Heart right ventricle (tissue), 16 donors: ENCODE measurements at places on chromosomes 6 and 20. TPM values are rescaled to one million over a fixed set of nuclear protein-coding genes. Genes with fewer than 3 reads are reported as not detected.
A peak's percentile ranks its signal among the peaks of the same experiment; 100 is the strongest.

Gene PLCB4
- polyA plus RNA-seq = 3.6 TPM

DNA sequence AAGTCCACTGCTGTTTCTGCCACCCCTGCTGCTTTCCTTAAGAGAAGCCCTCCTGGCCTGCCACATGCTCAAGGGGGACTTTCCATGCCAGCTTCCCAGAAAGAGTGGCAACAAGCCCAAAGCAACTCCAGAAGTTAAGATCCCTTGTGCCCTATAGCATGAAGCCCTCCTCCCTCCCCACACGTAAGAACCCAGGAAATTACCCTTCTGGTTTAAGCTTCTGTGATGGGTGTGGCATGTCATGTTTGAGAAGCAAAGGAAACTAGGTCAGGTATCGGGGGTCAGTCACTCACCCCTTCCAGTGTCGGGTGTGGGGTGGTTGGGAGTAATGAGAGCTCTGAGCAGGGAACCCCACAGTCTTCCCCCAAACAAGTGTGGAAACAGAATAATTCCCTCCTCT lies 196.1 kb downstream of the LRFN2 start:
- no peak overlapping the region for H3K4me3 ChIP-seq
- peaks cover 44% of the 10 kb centered on the region for H3K27me3 ChIP-seq
- no peak overlapping the region for H3K27ac ChIP-seq
- DNase-seq = no peak

GRCh38 chr6:26400626-26401025 lies 1.4 kb upstream of the BTN3A1 start:
- no peak for DNase-seq
- H3K4me3 ChIP-seq = no peak overlapping the region
- H3K36me3 ChIP-seq = no peaks in the 10 kb centered on the region
- H3K27ac ChIP-seq = no peak overlapping the region

Gene DZANK1
- polyA plus RNA-seq = 1.3 TPM

- H3K4me3 ChIP-seq = no peak overlapping the region
- no peaks in the 10 kb centered on the region for H3K4me1 ChIP-seq
- peaks cover 100% of the 10 kb centered on the region for H3K36me3 ChIP-seq
- H3K27me3 ChIP-seq = no peaks in the 10 kb centered on the region
- no peak overlapping the region for H3K27ac ChIP-seq
Measured at GRCh38 chr6:169763308-169763707, 11.9 kb downstream of the ERMARD start.

DNA sequence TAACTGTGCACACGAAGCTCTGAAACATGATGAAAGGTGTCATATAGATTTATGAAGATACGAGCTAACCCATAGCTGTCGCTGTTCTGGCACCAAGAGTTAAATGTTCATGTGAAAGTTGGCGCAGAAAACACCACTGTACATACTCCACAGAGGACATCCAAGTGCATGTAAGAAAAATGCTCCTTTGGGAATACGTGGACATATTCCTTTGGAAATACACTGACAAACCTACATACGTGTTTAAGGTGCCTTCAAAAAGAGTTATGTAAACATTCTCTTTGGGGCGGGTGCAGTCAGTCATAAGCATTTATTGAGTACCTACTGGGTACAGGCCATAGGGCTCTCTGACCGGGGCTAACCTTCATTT lies 723 bp upstream of the ARID1B start:
- peaks cover 34% of the 10 kb centered on the region for H3K4me1 ChIP-seq
- no peaks in the 10 kb centered on the region for H3K36me3 ChIP-seq
- peak overlapping the region; percentile 73 for H3K4me3 ChIP-seq
- DNase-seq = no peak

- H3K27ac ChIP-seq = no peak overlapping the region
- H3K4me1 ChIP-seq = no peaks in the 10 kb centered on the region
- no peaks in the 10 kb centered on the region for H3K36me3 ChIP-seq
Measured at GRCh38 chr6:116471531-116471930, 10.4 kb downstream of the CALHM6 start.

Gene ADISSP
- 21.0 TPM for polyA plus RNA-seq

Gene KCTD20
- 8.9 TPM for polyA plus RNA-seq

DNA sequence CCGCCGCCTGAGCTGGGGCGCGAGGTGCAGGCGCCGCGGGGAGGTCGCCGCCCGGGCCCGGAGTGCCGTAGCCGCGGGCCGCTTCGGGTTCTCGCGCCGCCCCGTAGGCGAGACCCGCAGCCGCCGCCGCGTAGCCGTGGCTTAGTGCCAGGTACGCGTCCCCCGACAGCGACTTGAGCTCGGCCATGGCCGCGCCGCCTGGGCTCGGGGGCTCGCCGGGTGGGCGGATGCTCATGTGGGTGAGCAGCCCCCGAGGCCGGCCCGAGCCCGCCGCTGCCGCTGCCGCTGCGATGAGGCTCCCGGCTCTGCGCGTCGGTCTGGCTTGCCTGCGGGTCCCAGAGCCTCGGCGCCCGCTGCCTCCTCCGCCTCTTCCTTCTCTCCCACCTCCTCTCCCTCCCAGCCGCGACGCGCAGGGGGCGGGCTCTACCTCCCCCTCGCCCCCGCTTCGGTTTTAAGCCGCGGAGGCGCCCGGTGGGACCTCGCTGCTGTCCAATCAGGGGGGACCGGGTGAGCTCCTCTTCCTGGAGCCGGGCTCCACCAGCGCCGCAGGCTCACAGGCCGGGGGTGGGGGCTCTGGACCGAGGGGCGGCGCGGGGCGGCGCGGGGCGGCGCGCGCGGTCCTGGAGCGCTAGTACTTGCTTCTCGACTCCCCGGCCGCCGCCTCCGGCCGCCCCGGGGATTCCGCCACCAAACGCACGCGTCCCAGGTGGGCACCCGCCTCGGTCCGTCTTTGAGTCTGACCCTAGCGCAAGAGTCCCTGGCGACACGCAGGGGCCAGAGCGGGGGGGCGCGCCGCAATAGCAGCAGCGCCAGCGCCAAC lies at the start of gene BHLHE23:
BHLHE23 (minus strand) TSS at position 425 of the 820 bp plus-strand sequence; CDS start at position 235, 190 bp downstream.
- peaks cover 98% of the 10 kb centered on the region for H3K27me3 ChIP-seq
- peak; percentile 14 for DNase-seq
- H3K4me3 ChIP-seq = peak within 1 kb of the TSS; percentile 10
- no peak within 1 kb of the TSS for H3K27ac ChIP-seq
- H3K36me3 ChIP-seq = no peaks in the 10 kb centered on the region

DNA sequence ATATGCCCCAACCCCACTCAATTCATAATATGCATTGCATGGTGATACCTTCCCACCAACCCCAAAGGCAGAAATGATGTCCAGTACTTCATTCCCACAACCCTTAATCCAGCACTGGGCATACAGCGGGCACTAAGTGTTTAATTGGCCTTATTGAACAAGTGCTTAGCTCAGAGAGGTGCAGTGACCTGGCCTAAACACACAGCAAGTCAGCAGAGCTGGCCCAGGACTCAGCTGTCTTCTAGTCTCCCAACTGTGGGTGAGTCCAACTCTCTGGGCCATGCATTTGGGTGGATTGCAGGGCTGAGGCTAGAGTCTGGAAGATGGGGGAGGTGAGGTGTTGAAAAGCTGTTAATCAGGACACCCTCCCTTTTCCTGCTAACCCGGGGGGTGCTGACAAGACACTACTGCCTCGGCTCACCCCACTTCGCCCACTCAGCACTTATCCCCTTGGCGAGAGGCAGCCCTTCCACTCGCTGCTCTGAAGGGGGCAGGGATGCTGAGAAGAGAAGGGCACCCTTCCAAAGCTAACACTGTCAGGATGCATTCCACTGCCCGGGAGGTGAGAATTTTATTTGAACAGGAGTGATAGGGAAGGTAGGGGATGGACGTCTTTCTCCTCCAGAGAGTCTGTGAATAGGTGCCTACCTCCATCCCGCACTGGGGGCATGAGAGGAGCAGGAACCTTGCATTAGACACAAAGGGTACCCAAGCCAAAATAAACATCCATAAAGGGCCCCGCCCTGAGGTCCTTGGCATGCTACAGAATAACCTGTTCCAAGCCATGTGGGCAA lies 14.2 kb downstream of the KCNK5 start:
- DNase-seq = no peak
- no peak overlapping the region for H3K4me3 ChIP-seq
- H3K27ac ChIP-seq = no peak overlapping the region
- H3K36me3 ChIP-seq = no peaks in the 10 kb centered on the region
- H3K4me1 ChIP-seq = no peaks in the 10 kb centered on the region

Gene FAM83D
- 0.67 TPM for polyA plus RNA-seq

- no peaks in the 10 kb centered on the region for H3K36me3 ChIP-seq
- H3K4me1 ChIP-seq = no peaks in the 10 kb centered on the region
- no peak overlapping the region for H3K4me3 ChIP-seq
- DNase-seq = no peak
Measured at GRCh38 chr6:108145639-108146038, 20.2 kb upstream of the NR2E1 start.

Gene RAB23
- polyA plus RNA-seq = 4.5 TPM

DNA sequence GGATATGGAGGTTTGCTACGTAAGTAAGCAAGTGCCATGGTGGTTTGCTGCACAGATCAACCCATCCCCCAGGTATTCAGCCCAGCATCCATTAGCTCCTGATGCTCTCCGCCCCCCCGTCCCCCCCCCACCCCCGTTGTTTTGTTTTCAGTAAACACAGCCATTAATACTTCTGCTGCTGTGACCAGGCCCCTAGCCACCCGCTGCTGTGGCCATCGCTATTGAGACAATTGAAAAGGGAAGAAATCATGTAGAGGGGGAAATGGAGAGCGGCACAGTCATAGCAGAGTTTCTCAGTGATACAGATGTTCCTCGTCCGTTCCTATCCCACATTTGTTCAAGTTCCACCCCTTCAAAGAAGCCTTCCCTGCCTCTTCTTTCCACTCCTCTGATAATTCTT lies 24.9 kb downstream of the SLC35D3 start:
- H3K36me3 ChIP-seq = no peaks in the 10 kb centered on the region
- no peaks in the 10 kb centered on the region for H3K4me1 ChIP-seq
- no peak for DNase-seq
- H3K27ac ChIP-seq = no peak overlapping the region
- no peak overlapping the region for H3K4me3 ChIP-seq
- H3K27me3 ChIP-seq = no peaks in the 10 kb centered on the region

GRCh38 chr6:43715056-43715788 lies 27.6 kb upstream of the MRPS18A start:
- no peak overlapping the region for H3K27ac ChIP-seq
- no peaks in the 10 kb centered on the region for H3K27me3 ChIP-seq
- H3K4me3 ChIP-seq = no peak overlapping the region
- no peak for DNase-seq

GRCh38 chr20:32495949-32496348 lies 89.2 kb downstream of the NOL4L start:
- peaks cover 8% of the 10 kb centered on the region for H3K4me1 ChIP-seq
- no peaks in the 10 kb centered on the region for H3K27me3 ChIP-seq
- H3K4me3 ChIP-seq = no peak overlapping the region
- H3K27ac ChIP-seq = no peak overlapping the region

DNA sequence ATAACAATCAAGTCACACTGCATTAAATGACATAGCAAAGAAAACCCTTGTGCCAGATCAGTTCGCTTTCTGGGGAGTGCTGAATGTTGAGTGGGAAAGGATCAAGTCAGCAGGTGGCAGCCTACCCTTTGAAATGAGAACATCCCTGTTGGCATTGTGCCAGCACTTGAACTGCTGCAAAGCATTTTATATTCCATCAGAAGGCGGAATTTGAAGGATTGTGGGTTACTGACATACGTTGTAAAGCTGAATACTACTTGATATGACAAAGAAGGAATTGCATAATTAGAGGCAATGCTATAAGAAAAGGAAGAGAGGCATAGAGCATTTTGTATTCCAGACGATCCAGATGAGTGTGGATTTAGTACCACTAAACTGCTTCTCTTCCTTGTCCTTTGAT lies 26.5 kb downstream of the BCKDHB start:
- no peak for DNase-seq
- no peaks in the 10 kb centered on the region for H3K4me1 ChIP-seq
- no peak overlapping the region for H3K27ac ChIP-seq
- H3K4me3 ChIP-seq = no peak overlapping the region
- H3K36me3 ChIP-seq = peaks cover 15% of the 10 kb centered on the region

- no peak for DNase-seq
- no peaks in the 10 kb centered on the region for H3K4me1 ChIP-seq
- H3K4me3 ChIP-seq = no peak overlapping the region
- no peak overlapping the region for H3K27ac ChIP-seq
Measured at GRCh38 chr20:242905-243304, 14.6 kb upstream of the DEFB132 start.

DNA sequence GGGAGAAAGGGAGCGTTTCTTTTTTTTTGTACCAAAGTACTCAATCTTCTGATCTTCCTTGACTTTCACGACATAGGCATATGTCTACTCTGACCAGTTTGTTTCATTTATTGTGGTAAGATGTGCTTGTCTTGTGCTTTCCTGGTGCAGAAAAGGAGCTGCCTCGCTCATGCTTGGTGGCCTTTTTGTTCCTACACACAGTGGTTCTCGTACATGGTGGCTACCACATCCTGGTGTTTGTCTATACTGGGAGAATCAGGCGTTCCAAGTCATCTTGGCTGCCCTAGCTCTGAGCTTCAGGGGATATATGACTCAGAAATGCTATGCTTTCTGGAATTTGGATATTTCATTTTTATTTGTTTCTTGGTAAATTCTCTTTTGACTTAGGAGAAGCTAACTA lies 31.8 kb downstream of the MYB start:
- H3K27ac ChIP-seq = no peak overlapping the region
- no peak overlapping the region for H3K4me3 ChIP-seq
- H3K4me1 ChIP-seq = no peaks in the 10 kb centered on the region

DNA sequence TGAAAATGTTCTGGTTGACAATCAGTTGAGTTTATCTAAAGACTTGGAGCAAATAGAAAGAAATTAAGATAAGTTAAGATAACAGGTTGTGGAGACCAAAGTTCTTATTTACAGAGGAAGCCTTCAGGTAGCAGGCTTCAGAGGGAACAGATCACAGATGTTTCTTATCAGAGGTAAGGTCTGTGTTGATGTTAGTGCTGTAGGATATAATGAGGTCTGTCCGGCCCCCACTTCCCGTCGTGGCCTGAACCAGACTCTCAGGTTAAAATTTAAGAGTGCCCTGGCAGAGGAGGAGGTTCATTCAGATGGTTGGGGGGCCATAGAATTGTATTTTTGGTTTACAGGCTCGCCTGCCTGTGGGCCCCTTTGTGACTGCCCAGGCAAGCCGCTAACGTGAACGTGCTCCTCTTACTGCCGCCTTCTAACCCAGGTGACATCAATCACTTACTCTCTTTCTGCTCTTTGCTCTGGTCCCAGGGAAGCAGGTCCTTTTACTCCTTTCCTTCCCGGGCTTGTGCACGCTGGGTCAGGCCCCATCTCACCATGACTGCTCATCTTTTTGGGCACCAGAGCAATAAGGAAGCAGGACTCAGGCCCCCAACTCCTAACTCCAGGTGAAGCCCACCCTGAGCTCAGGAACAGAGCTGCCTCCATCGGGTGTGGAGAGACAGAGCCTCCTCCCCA lies 18.3 kb upstream of the UNC93A start:
- H3K4me3 ChIP-seq = no peak overlapping the region
- DNase-seq = no peak
- no peaks in the 10 kb centered on the region for H3K4me1 ChIP-seq
- H3K27me3 ChIP-seq = peaks cover 7% of the 10 kb centered on the region
- H3K36me3 ChIP-seq = no peaks in the 10 kb centered on the region
